Activated T-cell treated with anti-CD3 and anti-CD28 coated beads for 1 hour (primary cell): ENCODE measurements at places on chromosomes 11 and 22.

GRCh38 chr11:119085437-119085847 lies 761 bp downstream of the HMBS start:
- DNase-seq, result no peak

DNA sequence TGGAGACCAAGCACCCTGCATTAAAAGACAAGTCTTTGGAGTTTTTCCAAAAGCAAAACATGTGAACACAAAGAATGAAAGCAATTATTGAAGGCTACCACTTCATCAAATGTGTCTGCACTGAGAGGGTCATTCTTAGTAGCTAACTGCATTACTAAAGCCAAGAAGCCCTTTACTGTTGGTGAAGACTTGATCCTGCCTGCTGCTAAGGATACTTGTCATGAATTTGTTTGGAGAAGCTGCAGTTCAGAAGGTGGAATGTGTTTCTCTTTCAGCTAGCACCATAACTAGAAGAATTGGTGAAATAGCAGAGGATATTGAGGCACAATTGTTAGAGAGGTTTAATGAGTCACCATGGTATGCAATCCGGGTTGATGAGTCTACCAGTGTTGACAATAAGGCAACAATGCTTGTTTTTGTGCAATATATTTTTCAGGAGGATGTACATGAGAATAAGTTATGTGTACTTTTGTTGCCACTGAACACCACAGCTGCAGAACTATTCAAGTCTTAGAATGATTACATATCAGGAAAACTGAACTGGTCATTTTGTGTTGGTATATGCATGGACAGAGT lies 457.3 kb upstream of the ISX start:
- no peak for DNase-seq

DNA sequence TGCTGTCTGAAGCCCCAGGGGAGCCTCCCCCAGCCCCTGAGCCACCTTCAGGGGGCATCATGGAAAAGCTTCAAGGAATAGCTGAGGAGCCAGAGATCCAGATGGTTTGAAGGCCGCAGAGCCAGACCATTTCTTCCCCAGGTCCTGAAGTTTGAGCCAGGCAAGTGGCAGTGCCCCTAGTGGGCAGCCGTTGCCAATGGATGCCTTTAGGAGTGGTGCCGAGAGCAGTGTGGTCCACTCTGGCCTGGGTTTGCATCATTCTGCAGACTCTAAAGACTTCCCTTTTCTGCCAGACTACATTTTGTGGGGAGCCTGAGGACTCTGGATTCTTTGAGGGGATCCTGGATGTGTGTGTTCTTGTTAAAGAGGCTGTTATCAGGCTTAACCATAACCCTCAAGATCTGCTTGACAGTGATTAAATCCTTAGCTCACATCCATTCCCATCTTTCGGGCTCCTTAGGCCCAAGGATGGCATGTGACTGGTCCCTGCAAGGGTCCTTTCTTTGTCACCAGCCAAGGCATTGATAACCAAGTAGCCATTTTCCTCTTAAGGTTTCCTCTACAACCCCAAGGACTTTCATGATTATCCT lies 13.1 kb downstream of the HINFP start:
- no peak for DNase-seq

GRCh38 chr22:32712644-32713355 lies 88.7 kb upstream of the TIMP3 start:
- DNase-seq, result no peak

DNA sequence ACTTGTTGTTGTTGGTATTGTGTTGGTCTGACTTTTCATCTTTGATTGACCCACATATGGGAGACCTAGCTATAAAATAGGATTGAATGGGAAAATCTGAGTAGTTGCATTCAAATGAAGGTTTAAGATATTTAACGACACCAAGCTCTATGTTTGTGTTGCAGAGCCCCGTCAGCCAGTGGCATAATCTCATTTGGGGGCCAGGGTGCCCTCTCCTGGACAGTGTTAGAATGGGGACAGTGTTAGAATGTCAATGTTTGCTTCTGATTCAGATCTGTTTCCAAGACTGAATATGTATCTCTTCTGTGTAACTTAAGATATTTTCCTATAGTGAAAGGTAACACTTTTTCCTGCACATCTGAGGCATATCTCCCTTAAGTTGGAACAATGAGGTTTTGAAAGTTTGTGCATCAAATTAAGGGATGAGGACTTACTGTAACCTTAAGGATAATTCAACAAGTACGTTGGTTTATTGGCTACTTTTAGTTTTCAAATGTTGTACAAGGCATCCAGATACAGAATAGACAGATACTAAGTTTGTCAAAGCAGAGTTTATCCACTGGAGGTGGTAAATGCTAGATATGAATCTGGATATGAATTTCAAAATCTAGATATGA lies 5.3 kb upstream of the OR52M1 start:
- DNase-seq, result peak; percentile 26

DNA sequence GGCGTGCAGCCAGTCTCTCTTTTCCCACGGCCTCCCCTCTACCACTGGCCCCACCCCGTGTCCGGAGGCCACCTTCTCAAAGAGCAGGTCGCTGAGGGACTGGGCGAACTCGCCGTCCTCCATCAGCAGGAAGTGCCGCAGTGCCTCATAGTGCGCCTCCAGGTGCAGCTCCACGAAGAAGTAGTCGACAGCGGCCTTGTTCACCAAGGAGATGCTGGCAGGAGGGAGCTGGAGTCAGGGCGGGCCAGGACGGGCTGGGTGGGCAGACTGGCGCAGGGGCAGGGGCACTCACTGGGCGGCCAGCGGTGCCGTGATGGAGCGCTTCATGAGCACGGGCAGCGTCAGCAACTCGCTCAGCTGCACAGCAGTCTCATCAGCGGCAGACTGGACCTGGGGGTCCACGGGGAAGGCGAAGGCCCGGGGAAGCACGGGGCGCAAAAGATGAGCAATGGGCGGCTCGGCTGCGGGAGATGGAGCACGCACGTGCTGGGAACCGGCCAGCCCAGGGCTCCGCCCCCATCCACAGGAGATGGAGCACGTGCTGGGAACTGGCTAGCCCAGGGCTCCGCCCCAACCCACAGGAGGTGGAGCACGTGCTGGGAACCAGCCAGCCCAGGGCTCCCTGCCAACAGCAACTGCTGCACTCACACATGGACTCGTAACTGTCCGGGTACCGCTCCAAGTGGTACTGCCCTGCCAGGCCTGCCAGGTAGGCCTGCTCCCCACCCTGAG lies 18.4 kb downstream of the SELENOO start:
- DNase-seq, result no peak

GRCh38 chr22:50548040-50548920 lies 2.6 kb downstream of the KLHDC7B start:
- peak; percentile 52 for DNase-seq

DNA sequence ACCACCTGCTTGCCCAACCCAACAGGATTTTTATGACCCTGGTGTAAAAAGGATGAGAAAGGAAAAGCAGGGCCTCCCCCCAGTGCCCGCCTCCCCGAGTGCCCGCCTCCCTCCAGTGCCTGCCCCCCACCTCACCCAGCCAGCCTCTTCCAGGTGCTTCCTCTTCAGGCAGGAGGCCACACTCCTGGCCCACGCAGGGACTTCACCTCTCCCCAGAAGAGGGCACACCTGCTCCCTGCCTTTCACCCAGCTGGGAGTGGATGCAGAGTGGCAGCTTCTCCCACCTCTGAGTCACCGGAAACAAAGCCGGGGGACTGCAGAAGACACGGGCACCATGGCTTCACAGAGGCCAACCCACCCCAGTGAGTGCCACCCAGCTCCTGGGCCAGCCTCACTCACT lies 16.1 kb downstream of the CPT1A start:
- DNase-seq, result peak; percentile 51

DNA sequence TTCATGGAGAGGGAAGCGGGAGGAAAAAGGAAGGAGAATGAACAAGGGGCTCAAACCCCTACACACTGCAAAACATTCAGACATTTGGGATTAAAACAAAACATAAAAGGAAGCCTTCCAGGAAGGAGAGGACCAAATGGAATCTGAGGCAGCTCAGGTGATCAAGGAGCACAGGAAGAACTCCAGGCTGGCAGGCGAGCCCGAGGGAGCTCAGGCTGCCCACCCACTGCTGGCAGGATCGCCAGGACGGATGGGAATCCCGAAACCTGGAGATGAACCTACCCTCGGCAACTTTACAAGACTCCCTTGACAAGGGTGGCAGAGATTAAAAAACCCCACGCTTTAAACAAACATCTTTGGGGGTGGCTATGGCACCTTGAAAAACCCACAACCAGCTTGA lies 5.0 kb upstream of the PYGM start:
- no peak for DNase-seq

DNA sequence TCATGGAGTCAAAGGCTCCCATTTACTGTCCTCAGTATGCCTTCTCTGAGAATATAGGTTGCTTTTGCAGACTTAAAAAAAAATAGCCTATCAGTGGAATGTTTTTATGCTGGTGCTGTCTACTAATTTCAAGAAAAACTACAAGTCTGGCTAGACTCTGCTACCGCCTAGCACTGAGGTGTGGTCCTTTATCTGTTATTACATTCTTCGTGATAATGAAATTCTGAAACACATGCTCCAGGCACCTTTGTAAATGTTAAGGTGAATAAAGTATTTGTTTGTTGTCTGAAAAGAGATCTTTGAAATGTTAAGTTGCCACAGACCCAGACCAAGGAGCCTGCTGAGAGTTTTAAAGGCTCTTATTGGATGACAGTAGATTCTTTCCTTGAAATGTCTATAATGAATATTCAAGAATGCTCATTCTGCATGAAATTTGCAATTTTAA lies 95.3 kb downstream of the DBX1 start:
- no peak for DNase-seq

DNA sequence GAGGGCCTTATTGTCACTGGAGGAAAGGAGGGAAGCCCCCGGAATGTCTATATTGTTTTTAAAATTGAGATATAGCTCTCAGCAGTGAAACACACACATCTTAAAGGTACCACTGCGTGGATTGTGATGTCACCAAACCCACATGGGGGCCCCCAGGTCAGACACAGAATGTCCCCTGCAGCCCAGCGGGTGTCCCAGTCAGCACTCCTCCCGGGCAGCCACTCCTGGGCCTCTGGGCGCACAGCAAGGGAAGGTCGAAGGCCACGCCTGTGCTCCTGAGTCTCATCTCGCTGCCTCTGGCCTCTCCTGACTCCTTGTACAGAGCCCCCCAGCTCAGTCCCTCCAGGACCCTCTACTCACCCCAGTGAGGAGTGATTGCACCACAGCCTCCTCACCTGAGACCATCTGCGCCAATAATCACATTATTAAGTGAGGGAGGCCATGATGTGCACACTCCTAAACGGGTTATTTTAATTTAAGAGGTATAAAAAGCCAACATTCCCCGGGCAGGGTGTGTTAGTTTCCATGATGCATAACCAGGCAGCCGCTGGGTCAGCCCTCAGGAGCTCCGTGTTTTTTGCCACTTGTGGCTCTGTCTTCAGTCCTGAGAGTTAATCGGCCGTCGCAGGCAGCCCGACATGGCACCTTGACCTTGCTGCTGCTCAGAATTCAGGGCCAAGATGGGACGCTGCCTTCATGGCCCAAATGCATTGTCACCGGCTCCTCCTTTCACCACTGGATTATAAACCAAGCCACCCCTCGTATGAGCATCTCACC lies 1089.3 kb downstream of the BRD1 start:
- no peak for DNase-seq

GRCh38 chr11:98036810-98037209 lies 983.9 kb upstream of the CNTN5 start:
- DNase-seq, result no peak

DNA sequence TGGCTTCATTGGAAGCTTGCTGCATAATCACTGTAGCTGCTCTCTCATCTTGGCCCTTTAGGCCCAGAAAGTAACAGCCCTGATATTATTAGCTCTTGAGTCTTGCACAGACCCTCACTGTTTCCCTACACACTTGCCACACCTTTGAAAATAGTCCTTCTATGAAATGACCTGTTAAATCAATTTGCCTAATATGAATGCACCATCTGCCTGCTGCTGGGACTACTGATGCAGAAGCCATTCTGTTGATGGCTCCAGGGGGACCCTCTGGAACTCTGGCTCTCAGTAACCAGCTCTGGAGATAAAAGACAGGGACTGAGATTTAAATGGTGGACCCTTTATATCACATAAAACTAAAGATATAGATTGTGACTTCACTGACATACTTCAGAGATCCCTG lies 14.7 kb upstream of the AMPD3 start:
- DNase-seq, result no peak

- no peak for DNase-seq
These were observed 28.0 kb downstream of the KCNQ1OT1 start for GRCh38 chr11:2671748-2672147.

DNA sequence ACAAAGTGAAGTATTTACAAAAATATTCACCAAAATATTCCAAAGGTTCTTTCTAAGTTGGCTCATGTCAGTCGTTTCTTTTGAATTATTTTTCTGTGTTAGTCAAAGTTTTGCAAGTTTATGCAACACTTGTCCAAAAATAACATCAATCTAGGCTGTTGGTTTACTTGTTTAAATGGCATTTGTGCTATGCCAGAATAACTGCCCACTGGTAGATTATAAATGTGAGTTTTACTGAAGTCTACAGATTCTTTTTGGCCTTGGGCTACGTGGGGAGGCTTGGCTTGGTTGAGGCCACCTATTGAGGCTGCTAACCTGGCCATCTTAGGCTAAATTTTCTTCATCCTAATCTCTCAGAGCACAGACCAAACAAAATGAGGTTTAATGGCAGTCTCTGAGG lies 1091.9 kb upstream of the RAG2 start:
- DNase-seq, result no peak

DNA sequence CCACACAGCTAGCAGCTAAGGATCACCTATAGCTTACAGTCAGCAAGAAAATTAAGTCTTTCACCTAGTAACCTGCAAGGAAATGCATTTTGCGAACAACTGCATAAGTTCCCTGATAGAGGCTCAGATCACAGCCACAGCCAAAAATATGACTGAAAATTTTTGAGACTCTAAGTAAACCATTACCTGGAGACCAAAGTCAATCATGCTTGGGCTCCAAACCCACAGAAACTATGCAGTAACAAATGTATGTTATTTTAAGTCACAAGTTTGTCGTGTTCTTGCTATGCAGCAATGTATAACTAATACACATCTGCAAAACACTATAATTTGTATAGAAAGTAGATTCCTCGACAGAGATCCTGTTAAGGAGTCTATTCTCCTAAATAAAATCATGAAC lies 1025.7 kb upstream of the RAG2 start:
- no peak for DNase-seq

- no peak for DNase-seq
These were observed 5.3 kb downstream of the SPTBN2 start for GRCh38 chr11:66723693-66724092.

- no peak for DNase-seq
These were observed 51.4 kb upstream of the ACAT1 start for GRCh38 chr11:108069947-108070346.

- no peak for DNase-seq
These were observed 1505.6 kb downstream of the BRD1 start for GRCh38 chr22:48321986-48322545.

DNA sequence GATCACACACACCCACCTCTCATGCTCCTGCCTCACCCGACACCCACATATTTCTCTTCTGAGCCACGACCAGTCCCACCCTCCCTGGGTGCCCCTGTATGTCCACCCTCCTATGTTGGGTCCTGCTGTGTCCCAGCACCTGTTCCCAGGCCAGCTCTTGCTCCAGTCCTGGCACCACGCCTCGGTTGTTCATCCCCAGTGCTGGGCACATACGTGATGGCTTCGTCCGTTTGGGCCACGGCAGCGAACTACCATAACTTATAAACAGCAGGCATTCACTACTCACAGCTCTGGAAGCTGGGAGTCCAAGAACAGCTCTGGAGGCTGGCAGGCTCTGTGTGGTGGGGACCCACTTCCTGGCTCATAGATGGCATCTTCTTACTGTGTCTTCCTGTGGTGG lies 116.9 kb downstream of the BRD1 start:
- DNase-seq, result no peak
